Left kidney (tissue), 8 donors: ENCODE measurements at places on chromosomes 11 and 22.
A peak's percentile ranks its signal among the peaks of the same experiment; 100 is the strongest.

DNA sequence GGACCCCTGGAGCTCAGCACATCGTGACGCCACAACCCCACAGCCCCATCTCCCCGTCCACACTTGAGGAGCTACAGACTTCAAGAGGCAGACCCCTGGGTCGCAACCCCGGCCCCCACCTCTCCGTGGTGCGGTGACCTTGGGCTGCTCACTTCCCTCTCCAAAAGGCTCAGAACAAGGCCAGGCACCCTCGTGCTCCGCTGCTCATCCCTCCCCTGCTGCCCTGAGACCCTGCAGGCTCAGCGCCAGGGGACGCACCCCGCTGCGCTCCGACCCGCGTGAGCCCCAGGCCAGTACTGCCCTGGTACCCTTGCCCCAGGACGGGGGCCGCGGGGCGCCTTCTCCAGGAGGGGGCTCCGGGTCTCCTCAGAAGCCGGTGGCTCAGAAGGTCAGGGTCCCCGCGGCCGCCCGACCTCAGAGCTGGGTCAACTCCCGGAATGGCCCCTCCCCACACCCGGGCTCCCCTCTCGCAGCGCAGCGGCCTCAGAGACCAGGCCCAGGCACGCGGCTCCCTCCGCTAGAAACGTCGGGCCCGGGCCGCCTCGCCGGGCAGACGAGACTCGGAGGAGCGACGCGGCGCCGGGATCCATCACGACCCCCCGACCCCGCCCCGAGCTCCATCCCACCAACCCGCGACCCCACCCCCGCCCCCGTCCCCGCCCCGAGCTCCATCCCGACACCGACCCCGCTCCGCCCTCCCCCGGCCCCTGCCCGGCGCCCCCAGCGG lies 563 bp downstream of the GATD1 start:
- no peak for DNase-seq

GRCh38 chr11:112966561-112966960 lies 5.3 kb downstream of the NCAM1 start:
- no peak for DNase-seq

DNA sequence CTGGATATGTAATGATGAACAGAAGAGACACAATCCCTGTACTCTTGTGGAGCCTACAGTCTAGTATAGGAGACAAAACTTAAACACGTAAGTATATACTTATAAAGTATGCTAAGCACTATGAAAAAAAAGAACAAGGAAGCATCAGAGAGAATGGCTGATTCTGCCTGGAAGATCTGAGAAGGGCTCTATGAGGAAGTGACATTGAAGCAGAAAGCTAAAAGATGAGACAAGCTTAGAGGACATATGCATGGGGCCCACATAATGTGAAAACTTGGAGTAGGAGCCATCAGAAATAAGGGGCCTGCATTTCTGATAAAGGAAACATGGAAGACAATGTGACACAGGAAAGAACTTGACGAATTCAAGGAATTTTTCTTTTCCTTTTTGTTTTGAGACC lies 16.6 kb downstream of the SAA1 start:
- DNase-seq = no peak

- DNase-seq = no peak
Observed at GRCh38 chr11:65131417-65131776, 2.9 kb downstream of the SYVN1 start.

- no peak for DNase-seq
Observed at GRCh38 chr22:37018086-37018814, 997 bp downstream of the TST start.

DNA sequence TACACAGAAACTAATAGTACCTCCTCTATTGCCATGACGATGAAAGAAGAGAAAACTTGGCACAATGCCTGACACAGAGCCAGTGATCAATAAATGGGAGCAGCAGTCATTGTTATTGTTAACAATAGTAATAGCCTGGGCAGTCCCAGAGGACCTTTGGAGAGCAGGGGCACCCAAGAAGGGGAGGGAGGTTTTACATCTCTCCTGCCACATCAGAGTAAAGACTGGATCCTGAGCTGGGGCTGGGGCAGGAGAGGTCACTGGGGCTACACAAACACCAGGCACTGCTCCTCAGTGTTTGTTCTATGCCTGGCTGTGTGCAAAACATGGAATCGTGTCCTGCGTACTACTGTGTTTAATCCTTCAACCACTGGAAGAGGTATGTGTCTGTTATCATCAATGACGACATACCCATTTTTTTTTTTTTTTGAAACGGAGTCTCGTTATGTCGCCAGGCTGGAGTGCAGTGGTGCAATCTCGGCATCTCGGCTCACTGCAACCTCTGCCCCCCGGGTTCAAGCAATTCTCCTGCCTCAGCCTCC lies 25.0 kb upstream of the CREB3L1 start:
- no peak for DNase-seq

DNA sequence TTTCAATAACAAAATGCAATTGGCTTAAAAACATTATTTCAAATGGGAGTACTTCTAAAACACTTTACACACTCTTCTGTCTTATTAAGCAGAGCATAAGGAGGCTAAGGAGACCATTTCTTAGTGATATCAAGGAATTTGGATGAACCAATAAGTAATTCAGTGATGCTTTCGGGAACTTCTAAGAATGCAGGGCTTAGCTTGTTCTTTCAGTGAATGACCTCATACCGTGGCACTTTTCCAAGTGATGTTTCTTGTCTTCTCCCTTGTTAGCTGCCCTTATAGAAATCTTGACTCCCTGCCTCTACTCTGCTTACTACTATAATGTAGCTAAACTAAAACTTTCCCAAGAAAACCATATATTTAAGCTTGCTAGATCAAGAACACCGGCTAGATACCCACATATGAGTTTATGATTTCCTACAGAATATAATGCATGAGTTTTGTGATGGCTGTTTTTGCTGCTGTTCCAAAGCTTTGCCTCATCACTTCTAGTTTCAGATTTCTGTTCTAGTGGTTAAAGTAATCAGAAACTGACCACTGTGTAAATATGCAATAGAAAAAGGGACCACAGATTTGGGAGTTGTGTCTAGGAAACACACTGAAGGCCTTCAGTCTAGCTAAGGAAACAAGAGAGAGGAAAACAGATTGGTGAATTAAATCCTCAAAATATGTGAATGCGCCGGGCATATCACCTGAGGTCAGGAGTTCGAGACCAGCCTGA lies 37.5 kb upstream of the STK33 start:
- DNase-seq = no peak

- peak; percentile 65 for DNase-seq
Observed at GRCh38 chr22:21952586-21953571, at the start of gene PPM1F. PPM1F (minus strand) TSS chr22:21952848; CDS start chr22:21946048, 6,800 bp downstream.

- DNase-seq = no peak
Observed at GRCh38 chr22:20965104-20965887, 1.8 kb upstream of the AIFM3 start.

GRCh38 chr22:32649515-32650200 lies 151.8 kb upstream of the TIMP3 start:
- DNase-seq = no peak

- DNase-seq = no peak
Observed at GRCh38 chr11:113376156-113376555, 11.4 kb upstream of the ANKK1 start.

DNA sequence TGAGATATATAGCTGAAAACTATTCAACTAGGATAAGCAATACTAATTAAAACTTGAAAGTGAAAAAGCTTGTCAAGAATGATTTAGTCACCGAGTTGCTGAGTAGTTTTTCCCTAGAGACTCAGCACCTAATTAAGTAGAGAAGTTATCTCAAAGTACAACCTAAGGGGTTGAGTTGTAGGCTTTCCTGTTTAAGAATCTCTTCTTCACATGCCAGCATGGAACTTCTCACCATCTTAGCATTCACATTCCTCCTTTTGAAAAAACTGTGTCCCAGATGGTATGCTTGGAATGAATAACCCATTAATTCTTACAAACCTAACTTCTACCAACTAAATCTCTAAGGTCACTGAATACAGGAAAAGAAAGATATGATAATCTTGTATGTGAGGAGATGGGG lies 303.3 kb upstream of the ZC3H12C start:
- DNase-seq = no peak

DNA sequence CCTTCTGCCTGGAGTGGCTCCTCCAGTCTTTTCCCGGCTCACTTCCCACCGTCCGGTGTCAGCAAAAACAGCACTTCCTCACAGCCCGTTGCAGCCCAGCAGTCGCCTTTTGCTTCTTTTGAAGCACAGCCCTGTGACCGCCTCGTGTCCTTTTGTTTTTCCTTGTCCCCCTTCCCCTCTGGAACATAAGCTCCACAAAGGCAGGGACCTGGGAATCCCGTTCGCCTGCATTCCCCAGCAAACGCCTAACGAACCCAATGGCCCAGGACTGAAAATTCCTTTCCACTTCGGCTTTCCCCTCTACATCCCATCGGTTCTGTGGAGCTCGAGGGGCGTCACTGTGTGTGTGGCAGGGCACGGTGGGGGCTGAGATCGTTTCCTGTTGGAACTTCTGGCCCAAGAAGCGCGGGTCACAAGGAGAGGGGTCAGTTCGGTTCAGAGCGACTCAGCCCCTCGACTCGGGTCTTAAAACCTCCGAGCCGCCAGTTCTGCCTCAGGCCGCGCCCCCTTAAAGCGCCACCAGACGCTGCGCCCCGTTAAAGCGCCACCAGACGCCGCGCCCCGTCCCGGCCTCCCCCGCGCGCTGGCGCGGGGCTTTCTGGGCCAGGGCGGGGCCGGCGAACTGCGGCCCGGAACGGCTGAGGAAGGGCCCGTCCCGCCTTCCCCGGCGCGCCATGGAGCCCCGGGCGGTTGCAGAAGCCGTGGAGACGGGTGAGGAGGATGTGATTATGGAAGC lies 841 bp downstream of the RIC8A start:
- DNase-seq = peak; percentile 84

DNA sequence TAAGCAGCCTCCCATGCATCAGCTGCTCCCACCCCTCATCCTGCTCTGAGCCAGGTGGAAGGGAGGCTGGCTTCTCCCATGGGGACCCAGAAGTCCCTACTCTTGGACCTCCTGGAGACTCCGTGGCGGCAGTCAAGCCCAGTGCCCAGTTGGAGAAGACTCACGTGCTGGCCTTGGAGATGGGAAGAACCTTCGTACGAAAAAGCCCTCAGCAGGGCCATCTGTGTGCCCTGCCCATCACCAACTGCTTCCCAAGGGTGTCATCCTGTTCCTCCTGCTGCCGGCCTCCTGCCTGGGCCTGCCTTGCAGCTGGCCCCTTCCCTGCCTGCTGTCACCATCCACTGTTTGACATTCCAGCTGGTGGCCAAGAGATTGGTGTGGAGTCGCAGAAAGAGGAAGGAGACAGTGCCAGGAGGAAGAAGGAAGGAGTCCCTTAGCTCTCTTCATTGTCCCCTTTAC lies 28.0 kb downstream of the ARHGAP1 start:
- no peak for DNase-seq

DNA sequence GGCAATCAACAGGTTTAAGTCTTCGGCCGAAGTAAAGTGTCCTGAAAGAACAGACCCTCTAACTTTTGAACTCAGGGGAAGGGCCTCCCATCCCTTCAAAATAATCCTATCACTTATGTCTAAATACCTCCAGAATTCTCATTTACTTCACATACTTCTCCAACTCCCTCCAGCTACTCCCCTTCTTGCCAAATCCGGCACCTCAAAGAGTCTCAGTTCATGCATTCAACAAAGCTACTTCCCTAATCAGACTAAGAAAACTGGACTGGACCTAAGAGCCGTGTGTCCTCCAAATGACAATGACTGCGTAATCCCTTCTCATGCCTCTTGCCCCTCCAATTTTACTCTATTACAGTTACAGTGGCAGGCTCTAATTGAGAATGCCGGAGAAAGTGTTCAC lies 1.3 kb downstream of the DDB1 start:
- no peak for DNase-seq
